ENCODE measurements at places on chromosomes 7 and 10. TPM values are rescaled to one million over a fixed set of nuclear protein-coding genes. Genes with fewer than 3 reads are reported as not detected.

TMEM106B gene
- 18.6 TPM for total RNA-seq

NEBL gene
- not detected for total RNA-seq

ASAH2 gene
- 0.79 TPM for total RNA-seq

- no peak overlapping the region for H3K4me3 ChIP-seq
- no peak overlapping the region for H3K27ac ChIP-seq
- H3K36me3 ChIP-seq, result no peaks in the 10 kb centered on the region
These were observed 159.6 kb downstream of the ARL4A start for GRCh38 chr7:12847001-12847400.
